ENCODE measurements at places on chromosomes 1 and 21.

DNA sequence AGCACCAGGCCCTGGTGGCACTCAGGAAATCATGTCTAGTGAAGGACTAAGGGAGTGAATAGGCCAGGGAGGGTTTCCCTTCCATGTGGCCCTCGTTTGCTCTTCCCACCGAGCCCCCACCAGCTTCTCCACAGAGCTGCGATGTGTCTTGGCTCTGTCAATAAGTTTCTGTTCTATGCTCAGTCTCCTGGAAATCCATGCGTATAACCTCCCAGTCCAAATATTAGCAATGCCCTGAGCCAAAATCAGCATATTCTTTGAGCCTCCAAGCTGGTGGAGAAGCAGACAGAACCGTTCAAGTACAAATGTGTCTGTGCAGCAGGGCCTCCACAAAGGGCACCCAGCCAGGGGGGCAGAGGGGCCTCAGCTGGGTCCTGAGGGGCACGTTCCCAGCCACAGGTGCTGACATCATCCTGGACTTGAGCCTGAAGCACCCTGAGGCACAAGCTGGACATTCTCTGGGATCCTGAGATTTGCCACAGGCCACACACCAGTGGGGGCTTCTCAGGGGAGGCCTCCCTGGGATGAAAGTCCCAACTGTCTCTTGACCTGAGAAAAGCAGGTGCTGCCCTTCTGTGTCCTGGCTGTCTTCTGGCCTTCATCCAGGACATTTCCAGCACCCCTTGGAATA, 350.5 kb upstream of the VAMP3 start:
- DNase-seq = no peak

DNA sequence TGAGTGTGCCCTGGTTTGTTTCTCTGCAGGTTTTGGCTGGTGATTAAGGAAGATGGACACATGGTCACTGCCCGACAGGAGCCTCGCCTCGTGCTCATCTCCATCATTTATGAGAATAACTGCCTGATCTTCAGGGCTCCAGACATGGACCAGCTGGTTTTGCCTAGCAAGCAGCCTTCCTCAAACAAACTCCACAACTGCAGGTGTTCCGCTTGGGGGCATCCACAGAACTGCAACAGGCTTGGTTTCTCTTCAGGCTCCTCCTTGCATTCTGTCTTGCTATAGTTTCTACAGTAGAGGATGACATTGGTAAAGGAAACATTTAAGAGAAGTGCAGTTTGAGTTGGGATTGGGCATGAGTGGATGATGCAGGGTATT, 6.8 kb downstream of the MTARC2 start:
- no peak for DNase-seq

GRCh38 chr1:53142226-53142853, at the start of gene SLC1A7:
SLC1A7 (minus strand) TSS chr1:53142638; CDS start chr1:53142449, 189 bp downstream.
- no peak for DNase-seq

DNA sequence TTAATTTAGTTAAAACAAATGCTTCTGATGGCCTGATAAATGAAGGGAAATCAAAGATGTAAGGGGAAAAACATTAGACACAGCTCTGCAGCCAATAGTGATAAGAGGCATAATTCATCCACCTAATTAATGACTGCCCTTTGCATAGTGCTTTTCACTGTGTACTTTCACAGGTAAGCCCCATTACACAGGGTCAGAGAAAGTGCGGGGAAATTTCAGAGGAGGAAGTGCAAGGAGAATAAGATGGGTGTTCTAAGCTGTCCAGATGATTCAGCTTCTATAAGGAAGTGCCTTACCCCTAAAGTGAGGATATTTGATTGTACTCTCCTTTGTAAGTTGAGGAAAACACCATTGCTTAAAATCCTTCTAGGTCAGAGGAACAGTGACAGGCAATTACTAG, 88.0 kb downstream of the NR5A2 start:
- no peak for DNase-seq

- no peak for DNase-seq
Observed at GRCh38 chr1:10686404-10687040, 109.9 kb downstream of the CASZ1 start.

- peak; percentile 67 for DNase-seq
Observed at GRCh38 chr1:24688621-24689195, 45.6 kb downstream of the SRRM1 start.

DNA sequence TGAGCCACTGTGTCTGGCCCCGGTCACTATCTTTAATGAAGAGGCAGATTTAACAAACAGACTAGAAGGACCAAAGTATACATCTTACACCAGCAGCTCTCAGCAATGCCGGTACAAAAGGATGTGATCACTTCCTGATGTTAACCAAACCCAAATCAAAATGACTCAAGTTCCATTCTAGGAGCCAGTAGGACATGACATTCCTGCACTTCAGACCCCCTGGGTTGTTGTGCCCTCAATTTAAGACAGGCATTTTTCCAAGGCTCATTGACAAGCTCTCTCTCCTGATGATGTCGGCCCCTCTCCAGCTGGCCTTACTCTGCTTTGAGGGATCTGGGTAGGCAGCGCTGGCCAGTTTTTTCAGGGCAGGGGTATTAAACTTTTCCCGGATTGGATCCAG, 35.1 kb downstream of the YARS1 start:
- DNase-seq = no peak

- DNase-seq = no peak
Observed at GRCh38 chr1:185478877-185479276, 161.8 kb upstream of the IVNS1ABP start.

DNA sequence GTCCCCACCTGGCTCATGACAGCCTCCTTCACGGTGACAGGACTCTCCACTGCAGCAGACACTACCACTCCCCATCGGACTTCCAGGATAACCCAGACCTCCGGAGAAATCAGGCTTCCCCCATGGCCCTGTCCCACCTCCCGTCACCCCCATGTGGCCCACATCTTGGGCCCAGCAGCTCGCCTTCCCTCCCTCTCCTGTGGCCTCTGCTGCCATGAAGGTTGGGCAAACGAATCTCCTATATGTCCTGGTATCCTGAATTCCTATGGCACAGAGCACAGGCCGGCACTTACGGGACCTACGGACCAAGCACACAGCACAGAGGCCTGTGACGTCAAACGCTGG, 82.0 kb downstream of the NPHP4 start:
- no peak for DNase-seq

DNA sequence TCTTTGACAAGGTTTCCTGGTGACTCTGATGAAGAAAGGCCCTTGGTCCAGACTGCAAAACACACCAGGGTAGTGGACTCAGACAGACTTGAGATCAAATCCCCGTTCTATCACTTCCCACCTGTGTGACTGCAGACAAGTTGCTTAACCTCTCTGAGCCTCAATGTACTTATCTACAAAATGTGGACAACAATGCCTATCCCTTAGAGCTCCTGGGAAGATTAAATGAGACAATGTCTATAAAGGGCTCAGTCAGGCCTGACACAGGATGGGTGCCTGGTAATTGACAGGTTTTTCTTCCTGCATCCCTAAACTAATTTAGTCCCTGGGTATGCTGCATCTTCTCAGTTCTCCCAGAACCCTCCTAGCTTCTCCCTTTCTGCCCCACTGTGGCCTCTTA, 37.9 kb upstream of the ZBTB40 start:
- no peak for DNase-seq

GRCh38 chr21:42456457-42456856, 39.6 kb downstream of the RSPH1 start:
- peak; percentile 58 for DNase-seq

GRCh38 chr1:48035371-48036141, 38.4 kb upstream of the TRABD2B start:
- DNase-seq = no peak

DNA sequence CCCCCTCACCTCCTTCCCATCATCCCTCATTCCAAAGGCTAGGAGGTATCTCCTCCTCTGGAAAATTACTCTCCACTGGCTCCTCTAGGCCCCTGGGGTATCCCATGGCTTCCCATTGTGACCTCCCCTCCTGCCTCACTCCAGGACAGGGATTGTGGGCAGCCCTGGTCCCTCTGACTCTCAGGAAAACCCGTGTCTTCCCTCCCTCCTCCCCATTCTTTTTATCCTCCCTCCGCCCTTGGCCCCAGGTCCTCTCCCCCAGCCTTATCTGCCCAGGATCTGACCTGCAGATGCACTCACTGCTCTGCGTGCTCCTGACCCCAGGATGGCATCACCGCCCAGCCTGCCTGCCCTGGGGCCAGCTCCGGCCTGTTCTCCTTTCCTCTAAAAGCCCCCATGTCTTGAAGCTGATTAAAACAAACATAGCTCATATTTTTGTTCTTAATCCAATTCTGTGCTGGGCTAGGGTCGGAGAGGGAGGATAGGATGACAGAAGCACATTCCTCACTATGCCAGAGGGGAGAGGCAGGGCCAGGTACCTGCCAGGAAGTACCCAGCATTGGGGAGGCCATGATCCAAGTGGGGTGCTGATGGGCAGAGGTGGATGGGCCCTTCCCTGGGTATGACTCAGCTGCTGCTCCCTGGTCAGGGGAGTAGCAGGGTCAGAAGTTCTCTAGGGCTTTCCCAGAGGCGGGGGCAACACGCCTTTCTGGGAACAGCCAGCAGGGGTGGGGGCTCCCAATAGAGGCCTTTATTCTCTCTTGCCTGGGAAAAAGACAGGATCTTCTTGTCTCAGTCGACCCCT, 13.8 kb upstream of the UBL4B start:
- no peak for DNase-seq

DNA sequence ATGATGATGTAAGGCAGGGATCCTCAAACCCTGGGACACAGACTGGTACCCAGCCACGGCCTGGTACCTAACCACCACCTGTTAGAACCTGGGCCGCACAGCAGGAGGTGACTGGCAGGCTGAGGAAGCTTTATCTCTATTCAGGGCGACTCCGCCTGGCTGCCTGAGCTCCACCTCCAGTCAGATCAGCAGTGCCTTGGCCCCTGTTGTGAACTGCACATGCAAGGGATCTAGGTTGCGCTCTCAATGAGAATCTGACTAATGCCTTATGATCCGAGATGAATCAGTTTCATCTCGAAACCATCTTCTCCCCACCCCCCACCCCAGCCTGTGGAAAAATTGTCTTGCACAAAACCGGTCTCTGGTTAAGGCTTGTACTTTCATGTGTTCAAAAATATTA, 4.2 kb downstream of the RNPC3 start:
- DNase-seq = peak; percentile 28

- no peak for DNase-seq
Observed at GRCh38 chr1:15178571-15179484, 25.3 kb downstream of the TMEM51 start.

DNA sequence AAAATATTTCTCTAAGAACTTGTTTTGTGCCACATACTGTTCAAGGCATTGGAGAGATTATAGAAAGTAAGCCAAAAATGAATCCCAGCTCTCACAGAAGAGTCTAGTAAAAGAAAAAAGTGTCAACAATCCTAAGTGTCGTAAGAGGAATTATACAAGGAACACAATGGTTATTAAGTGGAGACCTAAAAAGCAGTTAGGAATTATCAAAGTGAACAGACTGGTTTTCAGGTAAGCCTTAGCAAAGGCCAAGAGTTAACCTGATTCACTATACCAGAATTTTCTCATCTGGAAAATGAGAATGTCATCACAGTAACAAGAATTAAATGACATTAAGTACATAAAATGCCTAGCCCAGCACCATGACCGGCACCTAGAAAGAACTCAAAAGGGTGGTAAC, 15.6 kb downstream of the SERBP1 start:
- no peak for DNase-seq

GRCh38 chr21:41672543-41672915, 94.3 kb downstream of the RIPK4 start:
- no peak for DNase-seq

DNA sequence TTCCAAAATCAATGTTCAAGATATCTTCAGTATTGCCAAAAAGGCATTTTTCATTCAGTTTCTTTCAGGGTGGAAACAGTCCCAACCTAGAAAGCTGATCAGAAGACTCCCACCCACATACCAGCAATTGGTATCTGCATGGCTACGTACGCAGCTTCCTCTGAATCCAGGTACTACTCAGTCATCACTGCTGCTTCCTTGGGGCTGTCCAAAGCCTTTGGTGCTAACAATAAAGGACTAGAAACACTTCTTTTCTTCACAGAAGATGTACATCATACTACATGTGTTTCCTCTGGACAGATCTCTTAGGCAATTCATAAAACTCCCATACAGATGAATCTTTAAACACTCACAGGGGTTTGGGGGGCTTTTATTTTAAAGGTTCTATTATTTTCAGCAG, 29.8 kb downstream of the VPS26C start:
- no peak for DNase-seq

DNA sequence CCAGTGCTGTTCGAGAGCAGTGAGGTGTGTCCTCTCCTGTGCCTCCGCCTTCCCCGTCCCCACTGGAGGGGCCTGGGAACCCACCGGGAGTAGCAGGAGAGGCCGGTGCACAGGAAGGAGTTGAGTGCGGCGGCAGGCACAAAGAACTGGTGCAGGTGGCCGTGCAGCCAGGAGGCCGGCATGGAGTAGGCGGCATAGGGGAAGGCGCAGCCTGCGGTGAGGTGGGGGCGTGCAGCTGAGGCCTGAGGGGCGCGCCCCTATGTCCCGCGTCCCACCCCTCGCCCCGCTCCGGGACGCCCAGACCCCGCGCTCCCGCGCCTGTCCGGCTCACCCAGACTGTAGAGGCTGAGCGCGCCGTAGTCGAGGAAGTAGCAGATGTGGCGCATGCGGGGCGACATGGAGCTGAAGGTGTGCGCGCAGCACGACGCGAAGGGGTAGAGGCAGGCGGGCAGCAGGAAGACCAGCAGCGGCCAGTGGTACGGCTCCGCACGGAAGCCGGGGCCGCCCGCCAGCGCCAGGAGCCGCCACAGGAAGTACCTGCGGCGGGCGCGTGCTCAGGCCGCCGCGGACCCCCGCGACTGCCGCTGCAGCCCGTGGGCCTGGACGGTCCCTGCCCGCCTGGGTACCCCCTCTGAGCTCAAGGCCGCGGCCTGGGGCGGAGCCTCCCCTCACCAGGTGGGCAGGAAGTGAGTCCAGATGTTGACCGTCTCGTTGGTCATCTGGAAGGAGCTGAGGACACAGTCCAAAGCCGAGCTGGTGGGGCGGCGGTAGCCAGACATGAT, 2.2 kb downstream of the PAQR6 start:
- DNase-seq = peak; percentile 34

GRCh38 chr1:200337410-200337809, 72.4 kb downstream of the ZNF281 start:
- DNase-seq = no peak

DNA sequence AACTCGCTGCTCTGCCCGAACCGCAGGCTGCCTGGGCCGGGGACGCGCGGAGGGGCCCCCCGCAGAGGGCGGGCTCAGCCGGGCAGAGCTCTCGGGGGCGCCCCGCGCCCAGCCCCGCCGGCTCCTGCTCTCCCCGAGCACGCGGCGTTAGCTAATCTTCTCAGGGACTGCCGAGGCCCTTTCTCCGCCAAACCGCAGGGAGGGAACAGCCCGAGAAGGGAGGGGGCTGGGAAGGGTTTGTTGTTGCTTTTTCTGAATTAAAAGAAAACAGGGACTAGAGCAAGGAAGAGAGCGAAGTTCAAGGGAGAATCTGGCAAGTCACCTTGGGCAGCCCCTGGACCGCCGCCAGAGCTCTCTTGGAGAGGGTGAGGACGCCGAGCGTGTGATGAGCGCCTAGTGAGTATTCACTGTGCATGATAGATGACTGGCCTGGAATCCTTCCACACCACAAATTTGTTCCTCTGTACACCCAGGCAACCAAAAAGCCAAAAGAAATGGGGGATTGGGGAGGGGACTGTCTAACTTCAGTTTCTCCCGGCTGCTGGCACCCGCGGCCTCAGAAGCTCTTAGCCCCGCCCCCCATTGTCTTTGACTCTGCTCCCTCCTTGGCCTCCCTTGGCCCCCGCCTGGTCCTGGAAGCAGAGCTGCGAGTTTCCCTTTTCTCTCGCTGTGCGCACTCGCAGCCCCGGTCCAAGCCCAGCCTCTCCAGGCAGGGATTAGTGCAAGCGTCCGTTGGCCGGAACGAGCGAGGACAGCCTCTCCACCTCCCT, 19.7 kb upstream of the LMX1A start:
- no peak for DNase-seq
